Activated CD8-positive, alpha-beta memory T cell treated with anti-CD3 and anti-CD28 coated beads, Interleukin-2, amount 50 U/mL, for 4 hours (primary cell): ENCODE measurements at places on chromosomes 1 and 21.

DNA sequence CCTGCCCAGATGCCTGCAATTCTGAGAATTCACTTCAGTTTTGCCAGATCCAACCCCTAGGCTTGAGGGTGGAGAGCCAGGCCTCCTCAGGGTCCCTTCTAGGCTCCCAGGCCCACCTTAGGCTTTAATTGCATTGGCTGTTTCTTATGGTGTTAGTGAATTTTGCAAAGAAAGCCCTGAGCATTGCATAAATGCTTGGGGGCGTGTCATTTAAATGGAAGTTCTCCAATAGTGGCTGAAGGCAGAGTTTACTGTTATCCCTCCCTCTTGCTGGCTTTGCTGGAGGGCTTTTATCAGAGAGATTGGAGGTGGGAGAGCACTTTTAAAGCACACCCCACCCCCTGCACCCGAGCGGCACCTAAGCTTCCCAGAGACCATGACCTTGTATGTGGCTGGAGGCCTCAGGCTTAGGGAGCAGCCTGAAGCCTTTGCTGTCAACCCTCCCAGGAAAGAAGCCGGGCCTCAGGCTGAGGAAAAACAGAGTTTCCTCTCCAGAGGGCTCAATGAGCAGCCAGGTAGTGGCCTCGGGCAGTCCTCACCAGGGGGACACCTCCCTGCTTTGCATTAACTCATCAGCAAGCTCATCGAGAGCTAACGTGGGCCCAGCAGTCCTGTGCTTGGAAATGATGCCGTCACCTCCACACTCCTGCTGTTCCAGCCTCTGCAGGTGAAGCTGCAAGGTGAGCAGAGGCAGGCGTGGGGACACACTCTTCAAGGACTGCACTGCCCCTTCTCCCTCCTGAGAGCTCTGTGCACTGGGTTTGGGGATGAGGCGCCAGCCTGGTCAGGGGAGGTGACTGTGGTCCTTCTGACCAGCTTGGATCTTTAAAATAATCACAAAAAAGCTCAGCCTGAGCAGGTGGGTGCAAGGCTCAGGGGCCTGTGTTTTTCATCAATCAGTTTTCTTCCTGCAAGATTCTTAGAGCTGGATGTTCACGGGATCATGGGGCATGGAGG, 58.0 kb downstream of the STUM start:
- no peak for DNase-seq

GRCh38 chr1:119862276-119862675, 34.0 kb downstream of the ADAM30 start:
- DNase-seq = no peak

DNA sequence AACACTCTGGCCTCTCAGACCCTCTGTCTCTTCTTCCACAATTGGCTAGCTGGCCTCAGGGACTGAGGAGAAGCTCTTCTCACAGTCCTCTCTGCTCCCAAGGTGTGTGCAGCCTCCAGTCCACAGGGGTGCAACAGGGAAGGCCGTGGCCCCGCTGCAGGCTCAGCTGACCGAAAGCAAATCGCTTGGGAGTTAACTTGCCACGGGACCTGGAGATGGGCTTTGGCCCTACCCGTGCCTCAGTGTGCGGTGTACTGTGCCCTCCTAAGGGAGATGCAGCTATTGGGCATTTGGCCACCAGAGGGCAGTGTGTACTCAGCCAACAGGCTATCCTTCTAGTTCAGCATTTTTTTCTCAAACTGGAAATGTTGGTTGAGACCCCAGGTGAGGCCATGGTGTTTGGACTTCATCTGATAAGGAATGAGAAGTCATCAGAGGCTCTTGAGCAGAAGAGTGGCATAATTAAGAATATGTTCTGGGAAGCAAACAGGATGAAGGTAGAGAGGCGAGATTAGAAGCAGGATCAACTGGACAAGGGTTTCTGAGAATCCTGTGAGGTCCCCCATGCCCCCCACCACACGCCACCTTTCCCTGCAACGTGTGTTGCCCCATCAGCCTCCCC, 42.5 kb upstream of the TMEM125 start:
- DNase-seq = peak; percentile 88

GRCh38 chr1:223175032-223175431, 32.0 kb upstream of the TLR5 start:
- DNase-seq = no peak

DNA sequence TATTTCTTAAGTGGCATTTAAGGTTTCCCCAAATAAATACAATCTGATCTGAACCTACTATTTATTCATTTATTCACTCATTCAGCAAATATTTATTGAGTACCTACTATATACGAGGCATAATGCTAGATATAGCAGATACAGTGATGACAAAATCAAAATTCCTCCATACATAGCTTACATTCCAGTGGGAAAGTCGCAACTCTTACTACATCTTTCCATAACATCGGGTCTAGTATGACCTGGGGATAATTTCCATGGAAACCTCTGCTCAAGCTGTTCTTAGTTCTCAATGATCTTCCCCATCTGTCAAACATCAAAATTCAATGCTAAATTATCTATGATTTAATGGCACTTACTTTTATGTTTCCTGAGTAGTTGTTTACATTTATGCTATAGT, 70.8 kb upstream of the PRKACB start:
- DNase-seq = no peak

- DNase-seq = no peak
Measured at GRCh38 chr1:160208557-160209320, 3.6 kb downstream of the PEA15 start.

DNA sequence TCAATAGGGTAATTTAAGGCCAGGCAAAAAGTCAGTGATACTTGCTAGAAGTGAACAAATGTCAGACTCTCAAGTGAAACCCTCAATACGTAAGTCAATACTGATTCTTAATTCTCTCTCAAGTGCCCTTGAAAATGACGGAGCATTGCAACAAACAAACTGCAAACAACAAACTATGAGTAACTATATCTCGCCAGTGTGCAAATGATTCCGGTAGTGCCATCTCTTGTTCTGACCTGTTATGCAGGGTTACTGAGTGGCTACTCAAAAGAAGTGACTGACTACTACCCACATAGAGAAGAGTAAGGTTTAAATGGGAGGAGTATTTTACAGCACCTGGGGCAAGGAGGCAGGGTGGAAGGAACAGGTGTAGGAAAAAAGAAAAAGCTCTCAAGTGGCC, 1.6 kb downstream of the SLC19A2 start:
- DNase-seq = no peak

DNA sequence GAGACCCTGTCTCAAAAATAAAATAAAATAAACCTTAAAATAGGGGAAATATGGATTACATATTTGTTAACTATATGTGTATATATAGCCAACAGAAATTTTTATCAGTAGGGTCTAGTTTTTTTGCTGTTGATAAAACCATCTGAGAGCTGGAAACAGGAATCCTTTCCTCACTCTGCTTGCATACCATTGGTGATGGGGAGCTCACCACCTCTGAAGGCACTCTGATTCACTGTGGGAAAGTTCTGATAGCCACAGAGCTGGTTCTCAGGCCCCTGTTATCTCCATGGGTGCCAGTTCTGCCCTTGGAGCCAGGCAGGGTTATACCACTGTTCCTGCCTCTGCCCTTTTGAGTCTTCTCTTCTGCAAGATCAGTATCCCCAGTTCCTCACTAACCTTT, 17.8 kb upstream of the ZC3H12A start:
- DNase-seq = no peak

DNA sequence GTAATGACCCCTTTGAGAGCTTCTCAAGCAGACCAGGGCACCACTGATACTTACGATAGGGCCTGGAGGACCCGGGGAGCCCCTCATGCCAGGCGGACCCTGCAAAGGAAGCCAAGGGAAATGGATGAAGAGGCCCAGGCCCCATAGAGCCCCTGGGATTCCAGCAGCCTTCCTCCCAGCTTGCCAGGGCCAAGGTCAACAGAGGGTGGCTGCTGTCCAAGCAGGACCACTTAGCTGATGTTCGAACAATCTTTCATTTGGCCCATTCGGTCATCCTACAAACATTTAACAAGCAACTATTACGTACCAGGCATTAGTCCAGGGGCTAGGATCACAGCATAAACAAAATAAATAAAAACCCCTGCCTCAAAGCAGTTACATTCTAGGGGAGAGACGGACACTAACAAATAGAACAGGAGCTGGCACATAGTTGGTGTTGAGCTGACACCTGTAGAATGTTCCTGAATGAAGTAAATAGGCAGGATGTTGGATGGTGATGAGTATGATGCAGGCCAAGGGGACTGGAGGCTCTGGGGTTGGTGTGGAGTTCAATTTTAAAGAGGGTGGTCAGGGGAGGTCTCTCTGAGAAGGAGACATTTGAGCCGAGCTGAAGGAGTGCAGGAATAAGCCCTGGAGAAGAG, 27.0 kb upstream of the PEF1 start:
- no peak for DNase-seq
